ENCODE measurements at places on chromosomes 7 and 10. TPM values are rescaled to one million over a fixed set of nuclear protein-coding genes. Genes with fewer than 3 reads are reported as not detected.

Gene NKX1-2
- total RNA-seq, result not detected

Gene C10orf53
- not detected for total RNA-seq

Gene HMX2
- total RNA-seq, result not detected

Gene PALD1
- total RNA-seq, result 4.2 TPM

Gene SEMA3A
- total RNA-seq, result 0.25 TPM

Gene PRSS2
- not detected for total RNA-seq

Gene CYP26C1
- total RNA-seq, result 0.09 TPM

Gene DKK1
- total RNA-seq, result 0.08 TPM

Gene PIK3AP1
- 43.0 TPM for total RNA-seq

Gene XRCC2
- total RNA-seq, result 6.2 TPM

Gene FAM131B
- 0.14 TPM for total RNA-seq

Gene LFNG
- 2.8 TPM for total RNA-seq

Gene ITGA8
- 1.0 TPM for total RNA-seq

Gene SPDYE1
- total RNA-seq, result not detected

Gene IFIT1B
- total RNA-seq, result 13.3 TPM

Gene TMEM229A
- 0.23 TPM for total RNA-seq

Gene MMP21
- 0.17 TPM for total RNA-seq

Gene TUBAL3
- 0.75 TPM for total RNA-seq

Gene SSC4D
- total RNA-seq, result 1.2 TPM

Gene BMPER
- 8.5 TPM for total RNA-seq

Gene ATRNL1
- 9.3 TPM for total RNA-seq

Gene C10orf62
- total RNA-seq, result 3.0 TPM

Gene FLNC
- total RNA-seq, result 0.70 TPM

Gene CCSER2
- total RNA-seq, result 6.5 TPM

Gene DGKI
- total RNA-seq, result 0.37 TPM

Measured in liver (tissue), 10 donors.